Inflammatory macrophage (primary cell): ENCODE measurements at places on chromosomes 11 and 22.

GRCh38 chr11:116096272-116096995 lies 592.2 kb upstream of the CADM1 start:
- no peak for DNase-seq

DNA sequence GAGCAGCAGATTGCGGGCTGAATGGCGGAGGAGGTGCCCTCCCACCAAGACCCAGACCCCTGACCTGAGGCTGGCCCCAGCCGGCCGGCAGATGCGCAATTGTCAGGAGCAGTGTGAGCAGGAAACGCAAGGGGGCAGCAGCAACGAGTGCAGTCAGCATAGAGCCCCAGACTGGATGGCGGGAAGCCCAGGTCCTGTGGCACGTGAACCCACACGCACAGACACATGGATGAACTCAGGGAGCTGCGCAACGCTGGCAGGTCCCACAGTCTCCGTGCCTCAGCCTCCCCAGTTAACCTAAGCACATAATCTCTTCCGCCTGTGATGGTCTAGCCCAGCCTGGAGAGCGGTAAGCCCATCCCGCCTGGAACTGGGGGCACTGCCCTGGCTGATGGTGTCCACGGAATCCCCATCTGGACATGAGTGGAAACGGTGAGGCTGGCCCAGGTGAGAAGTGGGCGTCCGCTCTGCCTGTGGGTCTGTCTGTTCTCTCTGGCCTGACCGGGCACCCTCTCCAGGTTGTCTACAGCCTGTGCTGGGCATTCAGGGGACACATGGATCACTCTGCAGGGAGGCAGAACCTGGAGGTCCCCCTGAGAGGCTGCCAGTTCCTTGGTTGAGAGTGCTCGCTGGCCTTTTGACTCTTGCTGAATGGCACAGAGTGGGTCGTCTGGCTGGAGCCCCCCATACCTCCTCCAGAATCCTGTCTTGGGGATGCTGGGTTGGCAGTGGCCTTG lies 626 bp upstream of the TBX10 start:
- DNase-seq, result peak; percentile 34

GRCh38 chr11:110866081-110866480 lies 153.8 kb upstream of the ARHGAP20 start:
- no peak for DNase-seq

- no peak for DNase-seq
Observed at GRCh38 chr11:83971063-83971462, 684.9 kb upstream of the CCDC90B start.

DNA sequence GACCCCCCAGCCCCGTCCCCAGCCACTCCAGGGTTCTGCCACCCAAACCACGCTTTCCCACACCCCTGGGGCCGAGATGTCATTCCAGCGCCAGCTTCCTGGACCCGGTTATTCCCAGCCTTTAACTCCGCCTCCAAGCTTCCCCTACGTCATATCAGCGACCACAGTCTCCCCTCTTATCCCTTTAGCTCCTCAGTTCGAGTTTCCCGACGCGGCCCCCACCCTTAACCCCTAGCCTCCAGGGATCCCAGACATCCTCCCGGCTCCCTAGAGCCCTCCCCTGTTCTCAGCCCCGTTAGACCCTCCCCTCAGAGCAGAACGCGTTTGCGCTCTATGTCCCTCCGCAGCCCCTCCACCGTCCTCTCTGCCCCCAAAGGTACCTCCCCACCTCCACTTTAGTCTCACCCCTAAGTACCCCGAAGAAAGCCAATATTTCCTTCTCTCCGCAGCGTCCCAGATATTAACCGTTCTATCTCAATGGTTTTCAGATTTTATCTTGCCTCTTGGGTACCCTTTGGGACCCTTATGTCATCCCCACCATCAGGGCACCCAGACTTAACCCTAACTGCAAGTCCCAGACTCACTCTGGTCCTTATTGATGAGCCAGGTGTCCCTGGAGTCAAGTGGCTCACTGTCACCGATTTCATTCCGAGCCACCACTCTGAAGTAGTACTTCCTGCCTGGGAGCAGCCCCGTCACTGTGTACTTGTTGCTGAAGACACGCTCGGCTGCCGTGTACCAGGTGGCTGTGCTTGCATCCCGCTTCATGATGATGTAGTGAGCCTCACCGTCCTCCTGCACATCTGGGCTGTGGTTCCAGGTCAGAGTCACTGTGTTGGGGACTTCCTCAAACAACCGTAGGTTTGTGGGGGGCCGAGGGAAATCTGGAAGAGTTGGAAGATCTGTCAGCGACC lies 8.0 kb downstream of the TMEM86A start:
- DNase-seq, result peak; percentile 8

- DNase-seq, result no peak
Observed at GRCh38 chr11:26096451-26096850, 235.5 kb upstream of the ANO3 start.

DNA sequence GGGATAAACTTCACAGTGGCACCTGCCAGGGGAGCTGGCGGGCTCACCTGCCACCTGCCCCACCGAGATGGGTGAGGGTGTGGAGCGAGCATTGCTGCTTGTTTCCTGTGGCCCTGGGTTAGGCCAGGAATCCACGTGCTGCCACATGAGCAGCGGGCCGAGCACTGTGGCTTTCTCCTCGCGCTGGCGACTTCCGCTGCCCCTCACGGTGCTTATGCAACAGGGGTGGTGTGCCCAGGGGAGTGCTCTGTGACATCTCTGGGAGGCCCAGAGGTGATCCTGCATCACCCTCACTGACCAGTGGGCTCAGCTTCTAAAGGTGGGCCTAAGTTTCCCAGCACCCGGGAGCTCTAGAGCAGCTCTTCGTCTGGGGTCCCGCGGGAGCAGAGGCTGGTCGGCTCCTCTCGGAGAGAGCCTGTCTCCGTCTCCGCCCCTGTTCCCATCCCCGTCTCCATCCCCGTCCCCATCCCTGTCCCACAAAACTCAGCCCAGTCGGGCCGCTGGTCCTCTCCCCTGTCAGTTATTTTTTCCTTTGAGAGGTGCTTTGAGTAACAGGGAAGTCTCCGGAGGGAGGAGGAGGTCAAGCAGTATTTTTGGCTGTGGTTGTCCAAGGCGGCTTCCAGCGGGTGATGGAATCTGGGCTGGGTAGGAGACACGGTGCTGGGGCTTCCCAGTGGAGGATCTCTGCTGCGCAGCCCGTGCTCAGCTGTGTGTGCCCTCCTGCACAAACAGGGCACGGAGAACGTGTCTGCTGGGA lies 42.5 kb downstream of the AP2A2 start:
- peak; percentile 9 for DNase-seq

DNA sequence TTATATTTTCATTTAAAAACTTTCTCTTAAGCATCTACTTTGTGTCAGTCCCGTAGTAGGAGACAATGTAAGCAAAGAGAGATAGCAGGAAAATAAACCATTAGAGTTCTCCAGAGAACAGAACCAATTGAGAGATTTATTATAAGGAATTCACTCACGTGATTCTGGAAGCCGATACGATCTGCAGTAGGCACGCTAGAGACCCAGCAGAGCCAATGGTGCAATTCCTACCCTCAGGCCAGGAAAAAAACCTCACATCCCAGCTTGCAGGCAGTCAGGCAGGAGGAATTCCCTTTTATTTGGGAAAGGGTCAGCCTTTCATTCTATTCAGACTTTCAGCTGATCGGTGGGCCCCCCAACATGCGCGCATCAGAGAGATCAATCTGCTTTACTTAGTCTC lies 7.3 kb upstream of the PLEKHA7 start:
- no peak for DNase-seq

- DNase-seq, result no peak
Observed at GRCh38 chr11:129302386-129303101, 73.1 kb upstream of the BARX2 start.
